ENCODE measurements at places on chromosomes 7 and 10. TPM values are rescaled to one million over a fixed set of nuclear protein-coding genes. Genes with fewer than 3 reads are reported as not detected.
A peak's percentile ranks its signal among the peaks of the same experiment; 100 is the strongest.

DNA sequence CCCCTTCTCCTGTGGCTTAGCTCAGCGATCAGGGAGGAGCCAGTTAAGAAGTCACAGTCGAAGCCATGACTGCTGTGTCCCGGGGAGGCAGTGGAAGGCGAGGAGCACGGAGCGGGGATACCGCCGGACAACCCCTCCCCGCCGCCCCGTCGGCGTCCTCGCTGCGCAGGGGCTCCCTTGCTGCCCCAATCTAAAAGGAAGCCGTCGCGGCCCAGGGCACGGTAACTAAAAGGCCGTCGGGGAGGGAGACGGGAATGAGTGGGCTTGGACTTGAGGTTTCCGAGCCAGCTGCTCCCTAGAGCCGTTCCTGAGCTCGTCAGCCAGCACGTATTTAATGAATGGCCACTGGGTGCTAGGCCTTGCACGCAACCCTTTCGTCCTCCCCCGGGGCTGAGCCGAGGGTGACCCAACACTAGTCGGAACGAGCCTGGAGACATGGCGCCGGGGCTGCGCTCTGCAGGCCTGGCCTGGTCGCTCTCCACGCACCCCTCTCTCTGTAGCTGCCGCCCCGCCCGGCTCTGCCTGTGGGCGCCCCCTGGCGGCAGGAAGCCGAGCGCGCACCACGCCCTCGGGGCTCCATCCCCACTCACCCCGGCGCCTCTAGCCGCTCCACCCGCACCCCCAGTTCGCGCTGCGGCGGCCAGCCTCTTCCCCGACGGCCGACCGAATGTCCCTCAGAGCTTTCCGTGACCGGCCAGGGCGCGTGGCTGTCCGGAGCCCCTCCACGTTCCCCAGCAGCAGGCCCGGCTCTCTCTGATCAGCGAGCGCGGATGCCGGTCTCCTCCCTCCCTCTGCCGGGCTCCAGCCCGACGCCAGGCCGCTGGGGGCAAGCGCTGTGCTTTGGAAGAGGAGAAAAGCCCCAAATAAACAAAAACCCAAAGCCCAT, 29.3 kb upstream of the KCNK18 start:
- no peak overlapping the region for H3K4me3 ChIP-seq
- H3K36me3 ChIP-seq: no peaks in the 10 kb centered on the region
- peaks cover 75% of the 10 kb centered on the region for H3K27me3 ChIP-seq
- peak; percentile 62 for DNase-seq

DNA sequence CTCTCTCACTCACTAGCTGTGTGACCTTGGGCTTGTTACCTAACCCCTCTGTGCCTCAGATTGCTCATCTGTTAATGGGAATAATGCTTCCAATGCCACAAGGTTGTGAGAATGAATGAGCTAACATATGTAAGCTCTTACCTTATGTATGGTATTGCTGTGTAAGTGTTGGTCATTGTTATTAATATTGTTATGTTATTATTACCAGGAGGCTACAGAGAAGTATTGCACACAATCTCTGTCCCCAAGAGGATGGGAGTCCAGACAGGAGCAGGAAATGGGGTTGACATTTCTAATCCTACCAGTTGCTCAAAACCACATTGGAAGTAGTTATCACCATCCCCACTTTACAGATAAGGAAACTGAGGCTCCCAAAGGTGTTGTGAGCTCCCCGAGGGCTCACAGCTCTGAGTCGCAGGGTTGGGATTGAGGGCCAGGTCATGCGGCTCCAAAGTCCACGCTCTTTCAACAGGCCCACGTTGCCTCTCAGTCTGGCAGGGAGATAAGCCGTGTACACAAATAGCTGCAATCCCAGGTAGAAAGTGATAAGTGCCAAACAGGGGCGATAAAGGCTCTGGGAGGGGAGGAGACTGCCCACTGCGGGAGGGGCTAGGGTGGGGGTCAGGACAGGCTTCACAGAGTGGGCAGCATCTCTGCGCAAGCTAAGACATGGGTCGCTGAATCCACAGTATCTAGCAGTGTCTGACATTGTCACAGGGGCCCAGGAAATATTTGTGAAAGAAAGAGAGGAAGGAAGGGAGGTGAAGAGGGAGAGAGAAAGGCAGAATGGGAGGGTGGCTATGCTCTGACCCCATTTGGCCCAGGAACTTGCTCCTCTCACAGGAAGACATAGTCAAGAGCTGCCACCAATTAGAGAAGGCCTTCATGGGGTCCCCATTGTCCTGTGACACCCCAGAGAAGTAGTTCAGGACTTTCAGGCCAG, 9.6 kb upstream of the ZMIZ1 start:
- no peaks in the 10 kb centered on the region for H3K4me1 ChIP-seq
- H3K27me3 ChIP-seq: no peaks in the 10 kb centered on the region
- H3K27ac ChIP-seq: peak overlapping the region; percentile 71

DNA sequence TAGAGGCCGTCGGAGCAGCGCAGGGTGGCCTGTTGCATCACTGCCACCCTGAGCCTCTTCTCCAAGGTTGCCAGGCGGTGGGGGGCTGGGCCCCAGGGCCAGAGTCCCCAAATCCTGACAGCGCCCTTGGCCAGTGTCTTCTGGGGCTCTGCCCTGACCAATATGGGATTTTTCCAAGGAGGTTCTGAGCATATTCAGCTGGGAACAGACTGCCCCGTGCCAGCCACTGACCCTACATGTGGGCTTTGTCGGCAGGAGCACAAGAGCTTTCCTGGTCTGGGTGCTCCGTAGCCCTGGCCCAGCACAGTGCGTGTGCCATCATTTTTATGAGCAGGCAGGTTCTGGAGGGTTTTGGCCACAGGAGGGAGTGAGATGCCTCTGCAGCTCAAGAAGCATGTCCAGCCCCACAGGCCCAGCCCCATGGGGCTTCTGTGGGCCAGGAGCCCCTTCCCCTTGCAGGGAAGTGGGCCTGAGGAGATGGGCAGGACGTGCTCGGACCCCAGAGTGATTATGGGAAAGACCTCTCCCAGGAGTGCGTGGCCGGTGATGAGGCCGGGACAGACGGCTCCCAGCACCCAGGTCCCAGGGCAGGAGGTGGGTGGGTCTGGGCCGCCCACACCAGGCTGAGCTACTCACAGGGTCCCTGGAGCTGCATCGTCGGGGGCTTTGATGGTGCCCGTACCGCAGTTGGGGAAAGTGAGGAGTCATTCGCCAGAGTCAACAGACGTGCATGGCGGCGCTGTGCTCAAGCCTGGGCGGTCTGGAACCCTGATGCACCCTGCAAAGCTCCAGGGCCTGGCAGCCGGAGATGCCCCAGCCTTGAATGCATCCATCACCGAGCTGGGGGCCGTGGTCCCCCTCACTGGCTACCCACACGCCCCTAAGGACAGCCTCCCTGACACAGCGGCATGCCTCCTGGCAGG, 66.6 kb downstream of the PWWP2B start:
- peaks cover 9% of the 10 kb centered on the region for H3K4me1 ChIP-seq
- DNase-seq: peak; percentile 22
- no peaks in the 10 kb centered on the region for H3K36me3 ChIP-seq
- no peaks in the 10 kb centered on the region for H3K27me3 ChIP-seq
- H3K4me3 ChIP-seq: no peak overlapping the region

DNA sequence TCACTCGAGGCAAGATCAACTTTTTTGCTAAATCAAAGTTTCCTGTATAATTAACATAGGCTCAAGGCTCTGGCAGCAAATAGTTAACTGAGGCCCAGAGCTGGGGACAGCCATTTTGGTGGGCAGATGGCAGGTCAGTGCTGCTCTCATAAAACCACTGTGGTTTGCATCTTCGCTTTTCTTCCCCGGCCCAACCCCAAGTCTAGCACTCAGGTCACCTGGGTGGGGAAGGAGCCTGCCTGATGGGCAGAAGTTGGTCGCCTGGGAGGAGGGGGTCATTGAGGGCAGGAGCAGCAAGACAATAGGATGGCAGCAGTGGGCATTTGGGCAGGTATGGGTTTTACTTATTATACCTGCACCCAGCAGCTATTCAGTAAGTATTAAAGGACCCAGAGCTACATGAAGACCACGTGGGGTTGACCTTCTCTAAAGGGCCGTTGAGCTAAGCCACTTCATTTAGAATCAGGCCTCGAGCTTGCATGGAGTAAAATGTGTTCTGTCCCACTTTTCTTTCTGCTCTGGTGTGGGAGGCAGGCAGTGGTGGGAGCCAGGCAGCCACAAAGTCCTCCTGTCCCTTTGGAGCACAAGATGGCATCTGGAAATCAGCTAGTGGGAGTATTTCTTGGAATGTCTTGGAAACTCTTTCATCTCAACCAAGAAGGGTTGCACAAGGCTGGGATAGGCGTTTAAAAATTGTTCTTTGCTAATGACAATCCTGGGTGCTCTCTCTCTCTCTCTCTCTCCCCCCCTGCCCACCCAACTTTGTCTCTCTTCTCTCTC, 133.4 kb downstream of the SPAG6 start:
- H3K27ac ChIP-seq: no peak overlapping the region
- no peak overlapping the region for H3K4me3 ChIP-seq
- H3K36me3 ChIP-seq: no peaks in the 10 kb centered on the region
- peaks cover 36% of the 10 kb centered on the region for H3K27me3 ChIP-seq
- no peaks in the 10 kb centered on the region for H3K4me1 ChIP-seq

GRCh38 chr7:128937647-128938543, at the start of gene IRF5:
Gene IRF5, plus strand, starts transcription at chr7:128937927. Its CDS starts 4,155 bp downstream, at chr7:128942082.
- no peaks in the 10 kb centered on the region for H3K36me3 ChIP-seq
- H3K4me3 ChIP-seq: peak within 1 kb of the TSS; percentile 69
- H3K27ac ChIP-seq: peak within 1 kb of the TSS; percentile 71
- H3K4me1 ChIP-seq: no peaks in the 10 kb centered on the region
- peak; percentile 87 for DNase-seq
- no peaks in the 10 kb centered on the region for H3K27me3 ChIP-seq

DNA sequence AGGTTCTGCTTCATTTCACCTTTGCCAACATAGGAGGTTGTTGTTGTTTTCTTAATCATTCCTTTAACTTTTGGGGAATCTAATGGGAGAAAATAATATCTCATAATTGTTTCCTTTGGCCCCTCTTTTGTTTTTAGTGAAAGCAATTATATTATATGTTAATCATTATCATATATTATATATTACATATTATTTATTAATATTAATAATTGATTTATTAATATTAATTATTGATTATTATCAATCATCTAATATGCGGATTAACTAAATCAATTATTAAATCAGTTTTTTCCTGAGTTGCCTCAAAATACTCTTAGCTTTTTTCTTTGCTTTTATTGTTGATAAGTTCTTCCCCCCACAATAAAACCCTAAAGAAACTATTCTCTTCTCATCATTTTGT, 443.8 kb downstream of the GATA3 start:
- no peaks in the 10 kb centered on the region for H3K27me3 ChIP-seq
- no peaks in the 10 kb centered on the region for H3K4me1 ChIP-seq
- H3K4me3 ChIP-seq: no peak overlapping the region
- no peaks in the 10 kb centered on the region for H3K36me3 ChIP-seq

DNA sequence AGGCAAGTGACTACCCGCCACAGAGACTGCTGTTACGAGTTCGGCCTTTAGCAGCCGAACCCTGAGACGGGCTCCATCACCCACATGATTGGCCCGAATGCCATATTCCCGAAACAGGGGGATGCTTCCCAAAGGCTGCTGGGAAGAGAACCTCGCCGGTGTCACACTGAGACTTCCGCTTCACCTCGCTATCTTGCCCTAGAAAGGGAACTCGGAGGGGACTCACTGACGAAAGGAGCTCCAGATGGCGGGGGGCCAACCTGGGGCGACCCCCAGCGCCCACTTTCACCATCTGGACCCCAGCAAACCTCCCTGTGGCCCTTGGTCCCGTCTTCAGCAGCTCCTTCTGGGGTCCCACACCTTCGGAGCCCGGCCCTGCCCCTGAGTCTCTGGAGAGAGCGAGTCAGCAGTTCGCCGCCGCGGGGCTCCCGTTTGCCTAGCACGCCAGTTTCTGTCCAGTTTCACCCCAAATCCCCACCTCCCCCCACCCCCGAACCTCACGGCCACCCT, 529 bp downstream of the HPS1 start:
- peak overlapping the region; percentile 74 for H3K27ac ChIP-seq
- peak; percentile 62 for DNase-seq
- H3K27me3 ChIP-seq: no peaks in the 10 kb centered on the region
- peaks cover 10% of the 10 kb centered on the region for H3K36me3 ChIP-seq
- H3K4me1 ChIP-seq: no peaks in the 10 kb centered on the region
- peak overlapping the region; percentile 74 for H3K4me3 ChIP-seq

GRCh38 chr7:2851497-2851896, 7.4 kb upstream of the GNA12 start:
- no peak overlapping the region for H3K4me3 ChIP-seq
- H3K4me1 ChIP-seq: no peaks in the 10 kb centered on the region
- H3K27ac ChIP-seq: no peak overlapping the region
- no peaks in the 10 kb centered on the region for H3K36me3 ChIP-seq
- no peaks in the 10 kb centered on the region for H3K27me3 ChIP-seq

DNA sequence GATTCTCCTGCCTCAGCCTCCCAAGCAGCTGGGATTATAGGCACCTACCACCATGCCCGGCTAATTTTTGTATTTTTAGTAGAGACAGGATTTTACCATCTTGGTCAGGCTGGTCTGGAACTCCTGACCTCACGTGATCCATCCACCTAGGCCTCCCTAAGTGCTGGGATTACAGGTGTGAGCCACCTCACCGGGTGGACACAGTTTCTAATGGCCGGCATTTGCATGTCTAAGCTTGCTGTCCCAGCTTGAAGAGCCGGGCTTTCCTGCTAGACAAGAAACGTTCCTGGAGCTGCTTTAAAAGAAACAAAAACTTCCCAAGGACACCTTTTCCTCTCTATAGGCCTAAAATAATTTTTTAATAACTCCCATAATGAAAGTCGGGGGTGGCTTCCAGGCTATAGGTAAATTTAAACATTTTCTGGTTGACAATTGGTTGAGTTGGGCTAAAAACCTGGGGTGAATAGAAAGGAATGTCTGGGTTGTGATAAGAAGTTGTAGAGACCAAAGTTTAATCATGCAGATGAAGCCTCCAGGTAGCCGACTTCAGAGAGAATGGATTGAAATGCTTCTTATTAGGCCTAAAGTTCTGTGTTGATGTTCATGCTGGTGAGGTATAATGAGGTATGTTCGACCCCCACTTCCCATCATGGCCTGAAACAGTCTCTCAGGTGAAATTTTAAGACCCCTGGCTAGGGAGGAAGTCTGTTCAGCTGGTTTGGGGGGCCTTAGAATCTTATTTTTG, 8.8 kb downstream of the ACADSB start:
- no peak overlapping the region for H3K27ac ChIP-seq
- no peak overlapping the region for H3K4me3 ChIP-seq
- no peaks in the 10 kb centered on the region for H3K36me3 ChIP-seq
- no peaks in the 10 kb centered on the region for H3K27me3 ChIP-seq
- no peak for DNase-seq

FXYD4 gene
- not detected for total RNA-seq

FAM24B gene
- 0.34 TPM for total RNA-seq

MBLAC1 gene
- total RNA-seq: 0.35 TPM
